ENCODE measurements at places on chromosomes 6 and 20.

DNA sequence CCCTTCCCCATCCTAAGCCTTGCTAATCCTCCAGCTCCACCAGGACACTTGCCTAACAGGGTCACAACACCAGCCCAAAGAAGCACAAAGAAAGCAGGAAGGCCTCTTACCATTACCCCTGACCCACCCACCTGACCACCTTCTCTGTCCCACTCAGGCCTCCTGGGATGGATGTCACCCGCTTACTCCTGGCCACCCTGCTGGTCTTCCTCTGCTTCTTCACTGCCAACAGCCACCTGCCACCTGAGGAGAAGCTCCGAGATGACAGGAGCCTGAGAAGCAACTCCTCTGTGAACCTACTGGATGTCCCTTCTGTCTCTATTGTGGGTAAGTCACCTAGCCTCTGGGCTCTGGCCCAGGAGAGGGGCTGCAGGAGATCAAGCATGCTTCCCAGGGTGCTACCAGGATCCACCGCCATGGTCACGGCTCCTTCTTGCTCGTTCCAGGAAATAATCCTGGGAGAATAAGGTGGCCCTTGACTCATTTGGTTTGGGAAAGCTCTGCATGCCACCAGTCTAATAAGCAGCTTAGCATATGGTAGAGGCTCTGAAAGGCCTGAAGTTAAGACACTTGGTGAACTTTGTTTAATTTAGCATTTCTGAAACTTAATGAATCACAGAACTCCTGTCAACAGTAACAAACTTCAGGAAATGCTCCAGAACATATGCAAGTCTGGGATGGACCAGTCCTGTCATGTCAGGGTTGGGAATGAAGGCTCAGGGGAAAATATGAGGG is 19.2 kb downstream of the ASIP start:
- no peak for DNase-seq

GRCh38 chr6:17218749-17219093 is 62.4 kb upstream of the RBM24 start:
- no peak for DNase-seq

DNA sequence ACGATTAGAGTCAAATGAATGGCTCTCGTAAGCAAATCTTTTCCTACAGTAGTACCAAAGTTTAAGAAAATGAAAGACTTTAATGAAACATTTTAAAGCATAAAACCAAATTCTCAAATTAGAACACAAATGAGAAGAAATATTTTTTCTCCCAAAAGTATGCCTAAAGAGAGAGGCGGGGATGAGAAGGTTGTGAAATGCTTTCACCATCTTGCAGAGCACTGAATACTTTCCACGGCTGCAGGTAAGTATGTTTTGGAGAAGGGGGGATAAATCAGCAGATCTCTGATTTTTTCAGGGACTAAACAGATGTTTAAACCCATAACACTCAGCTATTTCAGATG is 277.1 kb downstream of the ADGB start:
- no peak for DNase-seq

GRCh38 chr6:96104910-96105309 is 89.1 kb downstream of the FUT9 start:
- DNase-seq = no peak

- DNase-seq = no peak
Observed at GRCh38 chr6:119030759-119031158, 47.7 kb downstream of the FAM184A start.

GRCh38 chr6:150634176-150634963 is 34.7 kb downstream of the PLEKHG1 start:
- no peak for DNase-seq

- DNase-seq = no peak
Observed at GRCh38 chr20:34324541-34324940, 21.4 kb upstream of the AHCY start.

GRCh38 chr6:92840246-92840930 is 579.0 kb downstream of the EPHA7 start:
- no peak for DNase-seq

DNA sequence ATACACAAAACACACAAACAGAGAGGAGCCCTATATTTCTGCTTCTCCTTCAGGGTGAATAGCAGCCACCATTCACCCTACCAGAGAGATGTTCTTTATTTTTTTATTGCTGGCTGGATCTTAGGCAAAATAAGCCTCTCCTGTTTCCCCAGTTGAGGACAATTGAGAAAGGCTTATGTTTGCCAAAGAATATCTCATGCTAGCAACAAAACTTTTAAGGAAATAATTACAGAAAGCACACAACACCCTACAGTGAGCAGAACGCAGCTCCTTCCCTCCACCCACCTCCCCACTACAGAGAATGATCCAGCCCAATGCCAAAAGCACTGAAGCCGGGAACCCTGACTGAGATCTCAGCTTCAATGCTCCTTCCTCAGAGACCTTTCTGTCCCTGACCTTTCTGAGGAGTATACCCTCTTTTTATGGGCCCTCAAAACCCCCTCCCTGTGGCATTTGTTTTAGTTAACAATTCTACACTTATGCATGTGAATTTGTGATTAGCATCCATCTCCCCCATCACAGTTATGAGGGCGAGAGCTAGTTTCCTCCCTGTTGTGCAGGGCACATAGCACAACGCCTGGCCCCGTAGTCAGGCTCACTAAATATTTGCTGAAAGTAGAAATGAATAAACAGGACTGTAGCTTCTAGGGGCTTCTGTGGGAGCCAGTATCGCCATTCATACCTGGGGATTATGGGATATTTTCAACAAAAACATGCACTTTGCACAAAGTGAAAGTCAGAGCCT is 491.6 kb upstream of the CDH4 start:
- DNase-seq = no peak

DNA sequence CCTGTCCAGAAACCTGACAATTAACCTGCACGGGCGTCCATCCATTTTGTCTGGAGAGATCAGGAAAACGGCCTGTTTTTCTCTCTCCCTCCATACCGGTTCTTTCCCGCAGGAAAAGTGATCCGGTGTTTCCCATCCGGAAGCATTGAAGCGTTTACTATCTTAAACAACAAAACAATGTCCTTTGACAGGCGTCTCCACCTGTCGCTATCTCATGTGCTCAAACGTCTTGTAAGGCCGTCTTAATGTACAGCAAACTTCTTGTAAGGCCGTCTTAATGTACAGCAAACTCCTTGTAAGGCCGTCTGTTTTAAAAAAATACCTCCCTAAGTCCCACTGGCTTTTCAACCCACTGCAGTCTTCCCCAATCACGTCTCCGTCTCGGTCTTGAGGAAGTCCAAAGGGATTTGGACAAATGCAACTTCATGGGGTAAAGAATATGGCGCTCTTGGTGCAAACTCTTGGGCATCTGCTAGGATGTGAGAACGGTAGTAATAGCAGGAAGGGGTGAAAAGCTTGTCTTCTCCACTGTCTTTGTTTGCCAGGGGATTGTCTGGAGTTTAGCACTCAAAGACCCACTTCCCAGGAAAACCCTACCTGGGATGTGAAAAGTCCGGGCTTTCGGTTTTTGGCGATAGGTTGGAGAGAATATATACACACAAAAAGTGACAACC is 29.9 kb upstream of the TRIM27 start:
- peak; percentile 22 for DNase-seq

- no peak for DNase-seq
Observed at GRCh38 chr6:168713839-168714238, 272.9 kb downstream of the SMOC2 start.

- DNase-seq = no peak
Observed at GRCh38 chr20:24638591-24639548, 169.4 kb downstream of the SYNDIG1 start.

DNA sequence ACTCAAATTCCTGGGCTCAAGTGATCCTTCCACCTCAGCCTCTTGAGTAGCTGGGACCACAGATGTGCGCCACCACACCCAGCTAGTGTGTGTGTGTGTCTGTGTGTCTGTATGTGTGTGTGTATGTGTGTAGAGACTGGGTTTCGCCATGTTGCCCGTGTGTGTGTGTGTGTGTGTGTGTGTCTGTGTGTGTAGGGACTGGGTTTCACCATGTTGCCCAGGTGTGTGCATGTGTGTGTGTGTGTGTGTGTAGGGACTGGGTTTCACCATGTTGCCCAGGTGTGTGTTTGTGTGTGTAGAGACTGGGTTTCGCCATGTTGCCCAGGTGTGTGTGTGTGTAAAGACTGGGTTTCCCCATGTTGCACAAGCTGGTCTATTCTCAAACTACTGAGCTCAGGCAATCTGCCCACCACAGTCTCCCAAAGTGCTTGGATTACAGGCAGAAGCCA is 28.3 kb downstream of the CDK5RAP1 start:
- no peak for DNase-seq

DNA sequence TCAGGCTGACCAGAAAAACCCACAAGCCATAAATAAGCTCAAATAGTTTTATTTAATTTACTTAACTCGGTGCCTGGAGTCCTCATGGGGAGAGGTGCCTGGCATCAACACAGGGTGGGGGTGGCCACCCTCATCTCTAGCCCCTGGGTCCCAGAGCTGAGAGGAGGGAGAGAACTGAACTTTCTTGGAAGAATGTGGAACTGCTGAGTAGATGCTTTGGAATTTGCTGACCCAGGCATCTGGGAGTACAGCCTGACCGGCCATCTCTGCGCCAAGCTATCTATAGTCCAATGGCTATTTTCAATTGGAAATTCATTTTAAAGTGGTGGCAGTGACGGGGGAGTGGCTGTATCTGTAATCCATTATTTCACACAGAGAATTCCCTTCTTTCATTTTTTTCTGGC is 104.8 kb downstream of the CDH26 start:
- DNase-seq = no peak

GRCh38 chr6:33417903-33418689 is at the start of gene CUTA:
CUTA (minus strand) TSS chr6:33418107; CDS start chr6:33418000, 107 bp downstream.
- peak; percentile 100 for DNase-seq

DNA sequence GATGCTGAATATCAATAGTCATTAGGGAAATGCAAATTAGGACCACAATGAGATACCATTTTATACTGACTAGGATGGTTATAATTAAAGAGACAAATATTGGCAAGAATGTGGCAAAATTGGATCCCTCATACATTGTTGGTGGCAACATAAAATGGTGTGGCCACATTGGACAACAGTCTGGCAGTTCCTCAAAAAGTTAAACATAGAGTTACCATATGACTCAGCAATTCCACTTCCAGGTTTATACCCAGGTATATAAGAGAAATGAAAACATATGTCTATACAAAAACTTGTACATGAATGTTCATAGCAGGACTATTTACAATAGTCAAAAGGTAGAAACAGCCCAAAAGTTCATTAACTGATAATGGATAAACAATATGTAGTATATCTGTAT is 2.0 kb upstream of the CRIP3 start:
- DNase-seq = no peak

DNA sequence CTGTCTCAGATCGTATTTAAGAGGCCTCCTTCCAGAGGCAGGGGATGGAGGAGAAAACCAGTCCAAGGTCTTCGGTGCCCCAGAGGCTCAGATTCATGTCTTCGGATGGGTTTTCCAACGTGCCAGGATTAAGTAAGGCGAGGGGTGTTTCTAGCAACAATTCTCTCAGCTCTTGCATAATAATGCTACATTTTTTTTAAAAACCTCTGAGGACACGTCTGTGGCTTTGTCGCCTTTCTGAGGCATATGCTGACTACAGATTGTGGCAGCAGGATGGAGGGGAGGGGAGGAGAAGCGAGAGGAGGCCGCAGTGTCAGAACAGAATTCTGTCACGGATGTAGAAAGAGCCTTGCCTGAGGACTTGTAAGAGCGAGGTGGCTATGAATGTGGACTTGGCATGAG is 17.7 kb upstream of the CCDC167 start:
- peak; percentile 92 for DNase-seq

DNA sequence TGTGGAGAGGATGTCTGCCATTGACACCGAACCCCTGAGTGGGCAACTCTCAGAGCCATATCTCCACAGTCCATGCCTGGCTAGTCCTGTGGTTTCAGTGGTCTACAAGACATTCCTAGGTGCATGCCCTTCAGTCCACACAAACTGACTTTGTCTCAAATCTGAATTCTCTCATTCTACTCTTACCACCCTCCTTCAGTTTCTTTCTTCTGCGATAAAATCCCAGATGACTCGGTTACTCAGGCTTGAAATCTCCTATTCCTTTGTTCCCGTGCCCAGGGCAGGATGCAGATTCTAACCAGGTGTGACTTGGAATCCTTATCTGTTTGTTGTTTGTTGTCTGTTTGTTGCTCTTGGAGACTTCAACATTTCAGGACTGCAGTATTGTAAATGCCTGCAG is 9.3 kb downstream of the CDS2 start:
- no peak for DNase-seq

DNA sequence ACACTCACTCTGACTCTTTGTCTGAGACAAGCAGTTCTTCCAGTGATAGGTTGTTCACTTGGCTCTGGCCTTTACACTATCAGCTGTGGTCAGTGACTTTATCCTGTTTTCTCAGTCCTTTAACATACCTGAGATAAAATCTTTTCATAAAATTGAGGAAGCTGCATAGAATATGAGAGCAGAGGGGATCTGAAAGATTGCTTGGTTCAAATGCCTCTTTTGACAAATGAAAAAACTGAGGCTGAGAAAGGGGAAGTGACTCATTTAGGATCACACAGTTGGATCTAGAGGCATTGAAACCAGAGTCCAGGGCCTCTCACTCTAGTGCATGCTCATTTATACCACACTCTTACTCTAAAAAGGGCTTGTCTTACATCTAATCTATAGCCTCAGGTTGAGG is 277.0 kb upstream of the TBX18 start:
- DNase-seq = no peak

DNA sequence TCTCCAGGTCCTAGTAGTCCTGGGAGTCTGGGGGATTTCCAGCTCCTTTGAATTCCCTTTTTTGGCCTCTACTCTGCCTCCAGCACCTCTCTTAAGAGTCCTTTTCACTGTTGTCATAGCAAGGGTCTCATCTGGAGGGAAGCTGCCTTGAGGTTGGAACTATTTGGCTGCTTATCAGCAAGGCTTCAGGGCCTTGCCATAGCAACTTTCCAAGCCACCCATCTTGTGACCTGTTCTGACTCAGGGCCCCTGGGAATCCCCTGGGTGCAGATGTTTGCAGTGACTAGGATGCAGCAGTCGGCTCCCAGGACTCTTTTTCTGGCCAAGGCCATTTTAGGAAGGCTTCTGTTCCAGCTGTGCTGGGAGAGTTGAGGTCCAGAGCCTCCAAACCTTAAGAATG is 12.4 kb downstream of the PKIG start:
- DNase-seq = no peak

- no peak for DNase-seq
Observed at GRCh38 chr6:16450285-16450684, 211.9 kb downstream of the GMPR start.

DNA sequence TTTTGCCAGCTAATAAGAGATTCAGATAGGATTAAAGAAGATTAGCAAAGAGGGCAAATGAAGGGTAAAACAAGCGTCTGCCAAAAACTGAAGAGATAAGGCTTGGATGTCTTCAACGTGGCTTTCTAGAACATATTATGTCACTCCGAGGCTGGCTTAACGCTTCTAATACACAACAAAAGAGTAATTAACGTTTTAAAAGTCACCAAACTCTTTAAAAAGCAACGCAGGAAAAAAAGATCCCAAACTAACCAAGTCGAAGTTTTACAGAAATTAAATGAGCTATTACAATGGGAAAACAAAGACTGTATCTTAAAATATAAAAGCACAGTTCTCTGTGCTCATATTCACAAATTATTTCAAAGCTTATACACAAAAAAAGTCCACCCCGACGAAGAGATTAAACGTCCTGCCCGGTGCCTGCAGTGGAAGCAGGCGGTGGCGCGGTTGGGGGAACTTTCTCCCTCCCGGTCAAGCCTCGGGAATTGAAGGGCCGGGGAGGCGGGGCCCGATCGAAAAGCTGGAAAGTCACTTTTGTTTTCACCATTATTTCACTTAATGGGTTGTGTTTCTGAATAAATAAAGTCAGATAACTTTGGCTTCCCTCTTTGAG is 1.2 kb downstream of the MAK start:
- no peak for DNase-seq

GRCh38 chr6:40378071-40378724 is 209.0 kb downstream of the LRFN2 start:
- DNase-seq = no peak

GRCh38 chr6:101595276-101595675 is 201.8 kb downstream of the GRIK2 start:
- no peak for DNase-seq
